Right atrium auricular region (tissue), 2 donors: ENCODE measurements at places on chromosomes 2 and 18. TPM values are rescaled to one million over a fixed set of nuclear protein-coding genes. Genes with fewer than 3 reads are reported as not detected.
A peak's percentile ranks its signal among the peaks of the same experiment; 100 is the strongest.

GRCh38 chr2:132936791-132937190, 266.8 kb upstream of the LYPD1 start:
- no peak for DNase-seq

- DNase-seq = peak; percentile 73
Measured at GRCh38 chr18:13427354-13427753, 208.8 kb downstream of the LDLRAD4 start.

DNA sequence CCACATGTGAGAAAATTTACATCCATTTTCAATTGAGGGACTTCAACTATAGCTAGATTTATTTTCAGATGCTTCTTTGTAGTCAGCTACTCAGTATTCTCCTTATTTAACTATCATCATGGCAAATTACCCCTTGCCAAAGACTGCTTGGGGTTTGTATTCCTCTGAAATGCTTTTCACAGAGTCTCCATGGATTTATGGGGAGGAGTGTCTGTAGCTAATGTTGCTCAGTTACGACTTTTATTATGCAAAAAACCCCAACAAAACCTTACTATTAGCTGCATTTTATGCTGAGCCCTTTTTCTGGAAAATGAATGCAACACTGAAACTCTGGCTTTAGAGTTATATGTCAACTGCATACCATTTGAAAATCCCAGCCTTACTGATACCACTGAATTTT, 78.6 kb downstream of the RFTN2 start:
- no peak for DNase-seq

GRCh38 chr2:30315391-30316063, 84.2 kb downstream of the LBH start:
- no peak for DNase-seq

The GPR155 gene
- 10.1 TPM for total RNA-seq

DNA sequence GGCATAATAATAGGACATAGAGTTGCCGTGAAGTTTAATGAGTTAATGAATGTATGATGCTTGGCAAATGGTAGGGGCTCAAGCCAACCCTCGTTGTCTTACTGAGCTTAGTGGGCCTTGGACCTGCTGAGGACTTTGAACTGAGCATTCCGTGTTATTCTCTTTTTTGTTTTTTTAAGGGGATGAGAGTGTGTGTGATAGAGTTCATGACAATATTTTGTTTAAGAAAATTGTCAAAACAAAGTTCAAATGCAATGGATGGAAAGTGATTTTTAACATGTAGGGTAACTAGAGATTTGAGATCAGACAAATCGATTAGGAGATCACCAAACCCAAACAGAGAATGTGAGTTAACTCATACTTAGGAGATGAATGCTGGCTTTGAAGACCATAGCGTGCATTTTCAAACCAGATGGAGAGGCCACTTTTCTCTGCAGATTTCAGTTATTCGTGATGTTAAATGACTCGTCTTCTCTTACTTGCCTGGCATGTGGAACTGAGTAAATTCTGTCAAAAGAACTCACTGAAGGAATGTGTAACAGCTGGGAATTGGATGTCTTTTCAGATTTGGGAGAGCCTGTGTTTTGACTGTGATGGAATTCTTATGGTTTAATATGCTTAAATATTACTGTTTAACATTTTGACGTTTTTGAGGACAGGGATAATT, 88.7 kb downstream of the NEDD4L start:
- DNase-seq = no peak

The MOGAT1 gene
- not detected for total RNA-seq

The C2orf78 gene
- not detected for total RNA-seq

The CCDC74B gene
- 2.5 TPM for total RNA-seq

The MYL1 gene
- 0.43 TPM for total RNA-seq

DNA sequence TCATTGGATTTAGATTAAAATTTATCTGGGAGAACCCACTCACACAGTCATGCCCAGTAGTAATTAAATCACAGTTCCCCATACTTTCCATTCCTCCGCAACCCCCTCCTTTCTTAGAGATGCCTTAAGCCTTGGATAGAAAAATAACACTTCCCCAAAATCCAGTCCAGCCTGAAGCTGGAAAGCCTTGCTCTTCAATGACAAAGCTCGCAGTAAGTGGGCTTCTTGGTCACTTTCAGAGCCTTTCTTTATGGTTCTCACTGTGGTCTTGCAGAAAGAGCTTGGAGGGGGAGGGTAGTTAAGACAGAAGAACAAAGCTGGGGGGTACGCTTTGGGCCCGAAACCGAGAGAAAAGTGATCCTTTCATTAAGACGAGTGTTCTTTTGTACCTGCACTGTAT, 802.1 kb upstream of the POU3F3 start:
- no peak for DNase-seq

The NCKAP5 gene
- 3.6 TPM for total RNA-seq

DNA sequence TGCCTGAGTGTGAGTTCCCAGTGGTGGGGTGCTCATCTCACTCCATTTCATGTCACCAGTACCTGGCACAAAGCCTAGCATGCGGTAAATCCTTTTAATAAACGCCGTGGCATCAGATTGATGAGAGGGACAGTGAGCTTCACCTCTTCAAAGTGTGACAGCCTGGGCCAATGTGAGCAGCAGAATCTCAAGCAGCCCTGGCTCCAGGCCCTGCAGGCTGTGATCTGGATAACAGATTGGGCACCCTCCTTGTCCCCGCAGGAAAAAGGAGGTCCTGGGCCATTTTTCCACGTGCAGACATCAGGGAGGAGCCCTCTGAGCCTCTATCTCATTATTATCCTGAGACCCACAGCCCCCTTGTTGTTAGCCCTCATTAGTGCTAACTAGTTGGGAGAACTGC, 34.8 kb downstream of the TET3 start:
- no peak for DNase-seq

DNA sequence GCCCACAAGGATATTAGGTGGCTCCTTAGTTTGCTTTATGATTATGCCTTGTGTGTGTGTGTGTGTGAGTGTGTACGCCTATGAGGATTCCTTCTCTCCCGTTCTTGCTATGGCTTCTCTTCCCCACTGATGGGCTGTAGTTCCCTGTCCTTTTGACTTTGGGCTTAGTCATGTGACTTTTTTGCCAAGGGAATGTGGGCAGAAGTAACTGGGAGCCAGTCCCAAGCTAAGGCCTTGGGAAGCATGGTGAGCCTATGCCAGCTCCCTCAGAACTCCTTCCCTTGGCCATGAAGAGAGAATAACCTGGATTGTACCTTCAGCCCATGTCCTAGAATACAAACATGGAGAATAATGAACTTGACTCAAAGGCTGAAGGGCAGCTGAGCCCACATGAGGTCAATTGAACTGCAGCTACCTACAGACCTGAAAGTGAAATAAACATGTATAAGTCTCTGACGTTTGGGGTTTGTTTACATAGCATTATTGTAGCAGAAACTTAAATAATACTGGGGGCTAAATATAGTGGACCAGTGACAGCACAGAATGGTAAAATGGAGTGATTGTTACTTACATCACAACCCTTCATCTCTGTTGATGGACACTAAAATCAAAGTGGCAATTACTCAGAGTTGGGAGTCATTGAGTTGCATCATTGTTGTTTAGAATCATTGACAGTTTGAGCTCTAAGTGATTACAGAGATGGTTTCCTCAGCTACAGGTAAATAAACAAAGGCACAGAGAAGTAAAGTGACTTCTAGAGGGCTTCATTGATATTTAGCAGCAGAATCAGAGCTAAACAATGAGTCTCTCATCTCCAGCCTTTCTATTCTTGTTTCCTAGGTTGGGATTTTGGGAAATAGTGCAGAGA, 15.3 kb upstream of the IL36G start:
- no peak for DNase-seq

The AGBL5 gene
- total RNA-seq = 8.1 TPM

- no peak for DNase-seq
Measured at GRCh38 chr18:51355841-51356240, 158.4 kb upstream of the MEX3C start.

The PDE11A gene
- not detected for total RNA-seq

DNA sequence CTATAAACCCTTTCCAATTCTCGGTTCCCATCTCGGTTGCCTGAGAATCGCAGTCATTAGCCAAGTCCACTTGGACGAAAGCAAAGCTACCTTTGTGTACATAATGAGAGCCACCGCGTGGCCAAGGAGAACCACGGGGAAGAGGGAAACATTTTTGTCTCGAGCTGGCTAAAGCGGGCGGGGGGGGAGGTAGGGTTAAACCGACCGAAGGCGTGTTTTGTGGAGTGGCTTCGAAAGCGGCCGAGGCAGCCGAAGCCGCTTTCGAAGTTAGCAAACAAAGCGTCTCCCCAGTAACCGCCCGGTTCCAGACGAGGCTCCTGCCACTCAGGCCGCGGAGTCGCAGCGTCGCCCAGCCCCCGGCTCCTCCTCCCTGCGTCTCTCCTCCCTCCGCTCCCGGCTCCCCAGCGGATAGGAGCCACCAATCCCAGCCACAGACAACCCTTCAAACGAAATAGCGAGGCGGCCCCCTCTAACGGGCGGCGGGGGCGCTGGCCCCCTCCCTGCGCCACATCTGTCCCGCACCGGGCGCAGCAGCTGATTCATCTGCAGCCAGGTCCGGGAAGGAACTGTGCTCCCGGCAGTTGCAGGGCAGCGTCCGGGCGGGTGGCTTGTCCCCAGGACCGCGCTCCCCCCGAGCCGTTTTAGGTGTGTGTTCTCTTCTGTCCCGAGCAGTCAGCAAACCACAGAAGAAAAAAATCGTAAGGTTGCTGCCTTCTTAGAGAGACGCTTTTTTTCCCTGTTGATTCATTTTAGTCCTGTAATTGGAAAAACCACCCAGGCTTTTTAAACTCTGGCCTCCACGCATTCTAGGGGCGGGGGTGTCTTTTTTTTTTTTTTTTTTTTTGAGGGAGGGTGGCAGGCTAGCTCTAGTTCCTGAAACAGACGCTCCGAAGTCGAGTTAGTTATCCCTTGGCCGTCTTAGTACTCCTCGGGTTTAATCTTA, 1.8 kb upstream of the TGIF1 start:
- DNase-seq = peak; percentile 96

GRCh38 chr2:56510610-56511009, 326.8 kb downstream of the CCDC85A start:
- DNase-seq = no peak

The IL1R2 gene
- 2.8 TPM for total RNA-seq

- DNase-seq = no peak
Measured at GRCh38 chr18:8354304-8354703, 254.9 kb upstream of the RAB12 start.

The KIF1A gene
- 41.8 TPM for total RNA-seq

The BOK gene
- 11.2 TPM for total RNA-seq

The ANKRD62 gene
- total RNA-seq = not detected

GRCh38 chr2:158239271-158239670, 137.6 kb downstream of the UPP2 start:
- no peak for DNase-seq

GRCh38 chr18:10258836-10259474, 195.5 kb upstream of the APCDD1 start:
- peak; percentile 44 for DNase-seq

GRCh38 chr18:68893354-68893753, 95.5 kb downstream of the CCDC102B start:
- DNase-seq = no peak
